NCI-H146 (cell line): ENCODE measurements at places on chromosomes 7 and 10.
A peak's percentile ranks its signal among the peaks of the same experiment; 100 is the strongest.

- peak; percentile 24 for DNase-seq
Measured at GRCh38 chr7:114922026-114922651, at the start of gene MDFIC. TSS of gene MDFIC (plus strand) at chr7:114922094. CDS start at chr7:114923034, 940 bp downstream.

DNA sequence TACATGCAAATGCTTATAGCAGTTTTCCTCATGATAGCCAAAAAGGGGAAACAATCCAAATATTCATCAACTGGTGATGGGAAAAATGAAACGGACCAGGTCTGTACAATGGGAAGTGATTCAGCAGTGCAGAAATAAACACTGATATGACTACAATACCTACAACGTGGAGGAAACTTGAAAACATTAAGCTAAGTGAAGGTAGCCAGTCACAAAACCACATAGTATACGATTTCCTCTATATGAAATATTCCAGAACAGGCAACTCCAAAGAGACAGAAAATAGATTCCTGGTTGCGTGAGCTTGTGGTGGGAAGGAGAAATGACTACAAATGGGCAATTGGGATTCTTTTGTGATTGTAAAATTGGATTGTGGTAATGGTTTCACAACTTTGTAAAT lies 263.1 kb upstream of the PITRM1 start:
- DNase-seq = no peak

- no peak for DNase-seq
Measured at GRCh38 chr10:123553810-123554430, 112.2 kb upstream of the GPR26 start.

DNA sequence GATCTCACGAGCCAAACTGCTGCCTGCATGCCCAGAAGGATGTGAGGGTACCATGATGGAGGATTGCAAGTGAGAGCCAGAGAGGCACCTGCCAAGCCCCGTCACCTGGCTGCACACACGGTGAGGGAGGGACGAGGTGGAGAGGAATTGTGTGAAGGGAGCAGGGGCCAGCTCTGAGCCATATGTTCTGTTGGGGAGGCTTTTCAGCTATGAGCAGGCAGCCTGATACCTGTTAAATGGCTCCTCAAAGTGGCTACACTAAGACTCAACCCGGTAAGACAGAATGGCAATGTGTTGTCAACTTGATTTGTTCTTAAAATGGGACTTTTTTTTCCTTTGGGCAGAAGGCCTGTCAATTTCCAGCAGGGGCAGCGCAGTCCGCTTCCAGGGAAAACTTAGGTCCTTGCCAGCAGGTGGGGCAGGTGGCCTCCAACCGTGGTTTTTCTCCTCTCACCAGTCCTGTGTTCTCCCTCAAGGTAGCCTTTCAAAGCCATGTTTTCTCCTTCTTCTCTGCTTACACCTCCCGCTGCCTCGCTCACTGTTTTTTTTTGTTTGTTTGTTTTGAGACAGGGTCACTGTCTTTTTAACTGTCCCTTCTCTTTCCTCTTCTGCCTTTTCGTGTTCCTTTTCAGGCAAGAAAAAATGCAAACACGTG lies 57.7 kb upstream of the ZNRF2 start:
- DNase-seq = peak; percentile 74

DNA sequence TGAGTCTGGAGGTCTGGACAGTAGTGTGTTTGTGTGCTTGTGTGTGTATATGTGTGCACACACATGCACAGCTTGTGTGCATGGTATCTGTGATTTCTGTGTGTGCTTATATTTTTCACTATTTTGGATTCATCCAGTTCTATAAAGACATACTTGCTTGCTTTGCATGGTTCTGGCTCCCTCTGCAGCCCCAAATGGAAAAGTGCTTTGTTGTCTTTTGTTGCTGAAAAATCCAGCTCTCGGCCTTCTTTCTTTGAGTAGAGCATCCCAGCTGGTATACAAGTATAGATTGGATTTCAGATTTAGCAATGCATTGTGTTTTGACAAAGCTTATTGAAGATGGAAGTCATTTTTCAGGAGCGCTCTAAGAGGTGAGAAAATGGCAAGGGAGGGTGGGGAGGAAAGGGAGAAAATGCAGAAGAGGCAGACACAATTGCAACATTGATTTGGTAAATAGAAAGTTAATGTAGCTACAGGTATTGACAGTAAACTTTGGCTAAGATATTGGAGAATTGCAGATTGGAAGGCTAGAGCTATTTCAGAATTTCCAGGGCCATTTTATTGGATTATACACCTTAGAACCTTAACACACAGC lies 333.9 kb downstream of the AUTS2 start:
- DNase-seq = peak; percentile 37

DNA sequence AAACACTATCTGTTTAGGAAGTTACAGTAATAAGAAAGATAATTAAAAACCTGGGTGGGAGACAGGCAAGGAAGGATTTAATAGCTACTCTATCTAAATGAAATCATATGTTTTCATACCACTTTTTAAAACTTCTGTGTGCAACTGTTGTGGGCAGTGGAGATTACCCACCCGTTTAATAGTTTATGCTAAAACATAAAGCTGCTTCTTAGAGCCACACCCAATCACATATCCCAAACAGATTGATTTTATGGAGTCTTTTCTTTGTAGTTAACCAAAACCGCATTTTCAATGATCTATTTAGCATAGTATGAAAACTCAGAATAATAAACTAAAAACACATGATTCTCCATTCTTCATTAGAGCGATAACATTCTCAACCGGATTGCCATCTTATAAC lies 304.1 kb downstream of the AGMO start:
- no peak for DNase-seq

- DNase-seq = no peak
Measured at GRCh38 chr10:7891634-7892033, 73.3 kb downstream of the TAF3 start.

GRCh38 chr10:118220346-118220850 lies 121.7 kb downstream of the FAM204A start:
- DNase-seq = no peak

- no peak for DNase-seq
Measured at GRCh38 chr7:71548746-71549145, 416.8 kb downstream of the GALNT17 start.

- no peak for DNase-seq
Measured at GRCh38 chr7:81769891-81770727, at the start of gene HGF. TSS of gene HGF (minus strand) at chr7:81770047. CDS start at chr7:81769971, 76 bp downstream.

- no peak for DNase-seq
Measured at GRCh38 chr7:108488768-108489538, 32.7 kb upstream of the NRCAM start.

DNA sequence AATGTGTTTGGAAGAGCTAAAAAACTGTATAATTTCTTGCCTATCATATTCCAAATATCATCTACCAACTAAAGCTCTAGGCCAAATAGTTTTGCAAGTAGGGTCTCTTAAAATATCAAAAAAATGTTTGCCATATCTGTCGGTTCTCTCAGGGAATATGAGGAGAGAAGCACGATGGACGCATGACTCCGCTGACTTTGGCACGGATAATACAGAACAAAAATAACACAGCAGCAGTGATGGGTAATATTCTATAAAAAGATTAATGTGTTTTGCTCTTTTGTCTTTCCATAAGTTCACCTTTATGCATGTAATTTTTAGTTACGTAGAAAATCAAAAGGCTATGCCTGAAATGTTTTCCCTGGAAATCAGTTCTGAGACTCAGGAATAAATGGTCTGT lies 919 bp upstream of the IDI2 start:
- DNase-seq = no peak

GRCh38 chr7:92133133-92133736 lies 1.0 kb downstream of the CYP51A1 start:
- peak; percentile 63 for DNase-seq

DNA sequence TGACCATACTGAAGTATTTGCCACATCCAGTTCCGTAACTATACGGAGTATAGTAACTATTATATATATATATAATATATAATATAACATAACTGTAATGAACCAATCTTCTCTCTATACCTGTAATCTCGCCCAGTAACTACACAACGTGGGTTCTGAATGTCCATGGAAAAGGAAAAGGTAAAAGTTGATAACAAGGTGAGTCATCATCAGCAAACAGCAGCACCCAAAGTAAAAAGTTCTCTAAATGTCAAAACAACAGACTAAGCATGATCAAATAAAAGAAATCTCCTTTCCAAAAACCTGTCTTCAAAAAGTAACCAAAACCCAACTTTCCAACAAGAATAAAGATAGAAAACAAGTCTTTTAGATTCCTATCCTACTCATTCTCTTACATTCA lies 42.8 kb downstream of the ELAPOR2 start:
- DNase-seq = no peak

DNA sequence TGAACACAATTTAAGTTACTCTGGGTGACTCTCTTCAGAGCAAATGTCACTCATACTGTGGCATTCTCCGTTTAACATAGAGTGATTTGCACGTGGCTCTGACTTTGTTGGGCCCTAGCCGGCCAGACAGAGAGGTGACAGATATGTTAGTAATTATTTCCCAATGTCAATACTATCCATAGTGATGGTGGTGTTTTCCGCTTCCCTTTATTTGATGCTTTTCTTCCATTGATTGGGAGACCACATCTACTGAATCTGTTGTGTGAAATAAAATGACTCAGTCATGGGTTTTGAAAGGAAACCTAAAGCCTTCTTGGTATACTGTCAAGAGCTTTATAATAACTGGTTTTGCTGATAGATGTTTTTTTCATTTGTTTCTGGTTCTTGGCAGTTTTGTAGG lies 7.4 kb downstream of the AVL9 start:
- no peak for DNase-seq

GRCh38 chr7:100545360-100546128 lies 6.5 kb downstream of the AGFG2 start:
- DNase-seq = no peak

DNA sequence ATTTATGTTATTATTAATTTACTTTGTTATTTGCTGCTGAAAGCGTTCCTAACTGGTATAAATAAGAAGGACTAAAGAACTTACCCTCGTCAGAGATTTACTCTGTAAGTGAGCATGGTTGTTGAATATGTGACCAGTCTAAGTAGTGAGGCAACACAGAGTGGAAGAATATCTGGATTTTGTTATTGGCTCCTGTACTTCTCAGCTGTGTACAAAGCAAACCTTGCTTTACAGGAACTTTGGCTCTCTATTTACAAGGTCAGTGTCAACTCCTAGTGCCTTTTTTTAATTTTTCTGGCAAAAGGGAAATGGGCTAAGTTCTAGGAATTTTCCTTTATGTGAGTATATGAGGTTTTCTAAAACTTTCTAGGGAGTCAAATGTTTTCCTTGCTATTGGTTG lies 35.6 kb downstream of the PDK4 start:
- no peak for DNase-seq

GRCh38 chr7:92755680-92756079 lies 80.7 kb downstream of the CDK6 start:
- no peak for DNase-seq

DNA sequence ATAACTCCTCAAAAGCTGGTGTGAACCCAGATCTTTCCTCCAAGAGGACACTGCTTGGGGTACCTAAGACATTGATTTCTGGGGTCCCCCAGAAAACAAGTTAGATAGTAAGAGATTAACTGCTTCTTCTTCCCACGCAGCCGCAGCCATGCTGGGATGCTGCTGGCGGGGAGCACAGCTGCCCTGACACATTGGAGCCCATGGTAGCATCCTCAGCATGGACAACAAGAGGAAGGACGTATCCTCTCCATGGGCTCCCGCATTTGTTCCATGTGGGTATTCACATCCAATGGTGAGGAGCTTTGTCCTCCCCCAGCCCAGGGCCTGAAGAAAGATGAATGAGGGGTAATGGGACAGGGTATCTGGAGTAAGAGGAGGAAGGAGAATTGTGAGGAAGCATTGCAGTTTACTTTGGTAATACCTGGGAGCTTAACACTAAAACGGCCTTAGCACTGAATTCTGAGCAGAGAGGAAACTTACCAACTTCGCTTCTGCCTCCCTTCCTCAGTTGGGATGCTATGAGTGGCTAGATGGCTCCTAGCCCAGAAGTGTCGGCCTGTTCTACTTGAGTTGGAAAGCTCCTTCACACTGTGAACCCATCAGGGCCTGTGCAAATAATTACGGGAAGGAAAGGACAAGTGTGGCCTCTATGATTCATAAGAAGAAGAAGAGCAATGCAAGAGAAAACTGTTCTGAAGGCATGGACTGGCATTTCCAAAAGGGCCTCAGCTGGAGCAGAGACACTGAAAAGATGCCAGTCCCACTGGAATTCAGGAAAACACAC lies 43.9 kb downstream of the C10orf120 start:
- no peak for DNase-seq

GRCh38 chr10:29773675-29774091 lies 138.9 kb upstream of the SVIL start:
- DNase-seq = peak; percentile 23

DNA sequence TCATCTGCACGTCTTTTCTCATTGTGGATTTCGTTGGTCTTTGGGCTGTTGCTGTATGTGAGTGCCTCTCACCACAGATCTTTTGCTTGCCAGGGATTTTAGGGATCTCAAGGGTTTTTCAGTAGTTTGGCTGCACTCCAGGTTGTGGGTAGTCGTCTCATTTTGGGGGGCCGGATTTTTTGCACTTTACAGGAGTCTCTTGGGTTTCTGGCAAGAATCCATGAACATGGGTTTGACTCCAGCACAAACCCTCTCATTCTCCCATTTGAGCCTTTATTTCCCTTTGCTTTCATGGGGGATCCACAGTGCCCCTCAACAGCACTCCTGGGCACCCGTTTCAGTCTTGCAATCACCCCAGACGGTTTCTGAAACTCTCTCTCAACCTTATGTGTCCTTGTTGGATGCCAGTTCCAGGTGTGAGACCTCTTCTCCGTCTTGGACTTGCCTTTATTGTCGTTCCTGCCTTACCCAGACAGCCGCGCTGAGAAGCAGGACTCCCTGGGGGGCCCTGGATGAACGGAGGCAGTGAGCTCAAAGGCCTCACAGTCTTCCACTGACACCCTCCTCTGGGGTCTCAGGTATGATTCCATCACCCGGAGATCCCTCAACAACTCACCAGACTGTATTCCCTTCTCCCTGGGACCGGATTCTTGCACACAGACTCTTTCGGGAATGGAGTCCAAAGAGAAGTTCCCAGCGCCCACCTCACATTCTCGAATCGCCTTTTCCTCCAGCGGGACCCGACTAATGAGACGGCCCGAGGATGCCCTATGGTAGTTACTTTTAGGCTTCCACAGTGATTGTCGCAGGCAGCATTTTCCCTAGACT lies 18.8 kb upstream of the ZNF273 start:
- no peak for DNase-seq

DNA sequence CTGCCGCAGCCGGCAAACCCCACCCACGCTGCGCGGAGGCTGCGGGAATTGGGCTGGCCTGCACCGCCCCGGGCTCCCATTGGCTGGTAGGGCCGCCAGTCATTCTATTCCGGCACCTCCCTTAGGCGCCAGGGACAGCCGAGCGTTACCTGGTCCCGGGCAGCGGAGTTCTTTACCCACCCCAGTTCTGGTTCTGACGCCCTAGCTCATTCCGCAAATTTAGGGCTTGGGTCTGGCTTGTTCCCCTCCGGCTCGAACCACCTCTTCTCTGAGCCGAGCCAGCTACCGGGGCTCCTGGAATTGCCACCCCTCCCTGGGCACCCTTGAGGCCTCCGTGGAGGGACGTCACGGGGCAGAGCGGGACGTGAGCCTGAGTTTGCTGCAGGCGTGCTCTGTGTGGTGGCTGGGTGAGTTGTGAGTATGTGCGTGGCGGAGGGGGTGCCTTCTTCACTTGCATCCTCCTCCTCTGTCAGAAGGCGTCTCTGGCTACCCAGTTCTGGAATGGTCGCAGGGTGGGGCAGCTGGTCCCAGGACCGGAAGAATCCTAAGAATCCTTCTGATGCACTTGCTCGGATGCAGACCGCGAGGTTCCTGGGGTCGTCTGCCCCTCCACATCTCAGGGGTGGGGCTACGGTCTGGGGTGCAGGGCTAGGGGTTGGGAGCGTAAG lies at the start of the genes PDZD7 and SFXN3:
PDZD7 (minus strand) TSS at position 2 of the 668 bp plus-strand sequence. CDS start 910 bp downstream, outside the sequence.
SFXN3 (plus strand) TSS at position 107 of the 668 bp plus-strand sequence. CDS start 3,461 bp downstream, outside the sequence.
- peak; percentile 89 for DNase-seq

GRCh38 chr10:123882681-123883445 lies 8.7 kb downstream of the CPXM2 start:
- no peak for DNase-seq
